ENCODE measurements at places on chromosomes 7 and 10.

DNA sequence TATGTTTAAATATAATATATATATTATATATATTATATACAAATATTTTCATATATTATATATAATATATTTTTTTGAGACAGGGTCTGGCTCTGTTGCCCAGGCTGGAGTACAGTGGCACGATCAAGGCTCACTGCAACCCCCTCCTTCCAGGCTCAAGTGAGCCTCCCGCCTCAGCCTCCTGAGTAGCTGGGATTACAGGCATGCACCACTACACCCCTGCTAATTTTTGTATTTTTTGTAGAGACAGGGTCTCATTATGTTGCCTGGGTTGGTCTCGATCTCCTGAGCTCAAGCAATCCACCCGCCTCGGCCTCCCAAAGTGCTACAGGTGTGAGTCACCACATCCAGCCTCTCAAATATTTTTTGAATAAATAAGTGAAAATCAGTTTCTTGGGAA lies 215.5 kb downstream of the GATA3 start:
- DNase-seq: no peak

GRCh38 chr7:47690902-47691558 lies 109.1 kb upstream of the TNS3 start:
- DNase-seq: no peak

DNA sequence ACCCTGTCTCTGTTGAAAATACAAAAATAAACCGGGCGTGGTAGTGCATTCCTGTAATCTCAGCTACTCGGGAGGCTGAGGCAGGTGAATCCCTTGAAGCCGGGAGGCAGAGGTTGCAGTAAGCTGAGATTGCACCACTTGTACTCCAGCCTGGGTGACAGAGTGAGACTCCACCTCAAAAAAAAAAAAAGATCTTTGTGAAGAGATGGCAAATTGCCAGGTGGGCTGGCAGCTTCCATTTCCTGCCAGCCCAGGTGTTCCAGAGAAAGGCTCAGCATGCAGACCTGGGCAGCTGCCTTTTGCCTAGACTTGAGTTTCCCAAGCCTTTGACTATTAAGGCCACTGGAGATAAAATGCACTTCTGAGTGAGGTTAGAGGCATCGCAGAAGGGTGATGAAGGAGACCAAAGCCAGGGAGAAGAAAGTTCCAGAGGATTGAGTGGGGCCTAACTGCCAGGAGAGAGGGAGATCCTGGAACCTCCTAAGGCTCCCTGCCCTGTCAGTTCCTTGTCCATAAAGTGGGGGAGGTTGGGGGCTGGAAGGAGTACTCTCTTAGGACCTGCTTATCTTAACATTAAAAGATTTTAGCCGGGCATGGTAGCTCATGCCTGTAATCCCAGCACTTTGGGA lies 10.0 kb upstream of the DDIT4 start:
- no peak for DNase-seq

- DNase-seq: no peak
These were observed 27.1 kb downstream of the PRLHR start for GRCh38 chr10:118568327-118568848.

DNA sequence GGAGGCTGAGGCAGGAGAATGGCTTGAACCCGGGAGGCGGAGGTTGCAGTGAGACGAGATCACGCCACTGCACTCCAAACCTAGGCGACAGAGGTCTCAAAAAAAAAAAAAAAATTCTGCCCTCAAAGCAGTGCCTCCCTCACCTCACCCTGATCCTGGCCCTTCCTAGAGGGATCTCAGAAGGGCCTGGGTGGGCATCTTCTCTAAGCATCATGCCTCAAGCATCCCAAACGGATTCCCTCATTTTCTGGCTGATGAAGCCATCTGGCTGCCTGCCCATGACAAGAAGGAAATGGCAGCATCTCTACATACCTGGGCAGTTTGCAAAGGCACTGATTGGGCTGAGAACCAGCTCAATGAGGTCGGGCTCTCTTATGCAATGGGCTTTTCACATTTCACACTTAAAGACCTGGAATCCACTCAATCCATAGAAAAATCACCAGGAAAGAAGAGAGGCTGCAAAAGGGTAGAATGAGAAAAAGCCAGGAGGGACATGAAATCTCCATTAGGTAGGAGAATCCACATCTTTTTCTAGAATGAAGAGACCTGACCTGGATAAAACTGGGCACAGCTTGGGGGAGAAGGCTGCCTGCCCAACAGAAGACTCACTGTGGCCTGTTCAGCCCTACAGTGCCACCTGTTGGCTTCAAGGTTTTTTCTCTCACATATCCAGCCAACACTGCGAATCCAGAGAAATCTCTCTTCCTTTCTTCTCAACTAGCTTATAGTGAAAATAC lies 48.1 kb downstream of the PDLIM1 start:
- DNase-seq: no peak

DNA sequence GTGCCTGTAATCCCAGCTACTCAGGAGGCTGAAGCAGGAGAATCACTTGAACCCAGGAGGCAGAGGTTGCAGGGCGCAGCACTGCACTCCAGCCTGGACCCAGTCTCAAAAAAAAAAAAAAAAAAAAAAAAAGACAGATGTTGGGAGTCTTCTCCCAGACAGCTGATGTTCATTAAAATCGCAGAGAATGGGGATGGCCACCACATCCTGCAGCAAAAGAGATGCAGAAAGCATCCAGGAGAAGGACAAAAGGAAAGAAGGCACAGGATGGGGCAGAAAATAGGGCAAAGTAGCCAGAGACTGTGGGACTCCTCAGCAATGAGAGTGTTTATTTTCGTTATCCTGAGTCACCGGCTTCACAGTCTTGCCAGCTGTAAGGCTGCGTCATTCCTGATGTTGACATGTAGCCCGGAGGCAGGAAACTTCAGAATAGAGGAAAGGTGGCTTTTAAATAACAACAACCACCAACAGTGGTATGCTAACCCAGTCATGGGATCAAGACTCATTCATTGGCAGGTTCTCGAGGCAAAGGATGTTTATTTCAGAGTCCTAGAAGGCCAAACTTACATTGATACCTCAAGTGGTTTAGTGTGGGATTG lies 149.5 kb upstream of the SVIL start:
- DNase-seq: no peak

DNA sequence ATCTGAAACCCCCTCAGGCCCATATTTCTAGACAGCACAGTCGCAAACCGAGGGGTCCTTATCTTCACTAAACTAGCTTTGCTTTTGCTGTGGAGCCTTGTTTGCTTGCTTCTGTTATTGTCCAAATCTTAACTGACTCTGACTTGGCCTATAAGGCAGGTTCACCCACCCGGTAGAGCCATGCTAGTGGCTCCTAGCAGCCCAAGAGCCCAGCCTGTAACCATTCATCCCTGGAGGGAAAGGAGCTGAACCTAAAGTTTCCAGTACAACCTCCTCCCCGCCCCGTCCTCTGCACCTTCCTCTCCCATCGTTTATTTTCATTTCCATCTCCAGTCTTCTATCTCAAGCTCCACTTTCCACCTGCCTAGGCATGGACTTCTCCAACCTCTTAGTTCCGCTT lies 345.7 kb downstream of the PTPRN2 start:
- DNase-seq: no peak

DNA sequence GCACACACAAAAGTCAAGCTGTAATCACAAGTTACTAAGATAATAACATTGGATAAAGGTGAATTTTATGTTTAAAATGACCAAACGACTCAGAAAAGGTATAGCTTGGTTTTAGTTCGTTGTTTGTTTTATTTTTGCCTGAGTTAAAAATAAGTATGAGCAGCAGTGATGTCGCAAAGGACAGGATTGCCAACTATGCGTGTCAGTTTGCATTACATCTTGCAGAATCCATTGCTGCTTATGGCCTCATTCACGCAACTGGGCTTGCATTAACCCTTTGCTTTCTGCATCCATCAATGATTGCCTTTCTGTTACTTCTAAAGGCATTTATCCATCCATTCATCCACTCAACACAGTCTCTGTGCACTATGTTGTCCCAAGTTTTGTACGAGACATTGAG lies 389.6 kb downstream of the DPP6 start:
- no peak for DNase-seq

DNA sequence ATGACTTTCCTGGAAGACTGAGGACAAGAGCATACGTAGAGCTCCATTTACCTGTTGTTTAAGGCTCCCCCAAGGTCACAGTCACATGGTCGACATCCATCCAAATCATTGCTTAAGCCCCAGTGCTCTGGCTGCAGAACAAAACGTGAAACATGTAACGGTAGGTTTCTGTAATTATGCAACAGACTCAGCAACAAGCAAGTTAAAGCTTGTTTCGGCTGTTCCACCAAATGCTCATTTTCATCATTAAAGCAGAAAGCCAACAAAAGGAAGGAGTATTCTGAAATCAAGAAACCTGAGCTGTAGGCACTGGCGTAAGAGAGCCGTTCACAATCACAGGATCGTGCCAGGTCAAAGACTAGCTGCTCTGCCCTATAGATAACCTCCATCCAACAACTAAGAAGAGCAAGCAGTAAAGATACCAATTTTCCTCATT lies 30.0 kb downstream of the LAMB1 start:
- DNase-seq: no peak

DNA sequence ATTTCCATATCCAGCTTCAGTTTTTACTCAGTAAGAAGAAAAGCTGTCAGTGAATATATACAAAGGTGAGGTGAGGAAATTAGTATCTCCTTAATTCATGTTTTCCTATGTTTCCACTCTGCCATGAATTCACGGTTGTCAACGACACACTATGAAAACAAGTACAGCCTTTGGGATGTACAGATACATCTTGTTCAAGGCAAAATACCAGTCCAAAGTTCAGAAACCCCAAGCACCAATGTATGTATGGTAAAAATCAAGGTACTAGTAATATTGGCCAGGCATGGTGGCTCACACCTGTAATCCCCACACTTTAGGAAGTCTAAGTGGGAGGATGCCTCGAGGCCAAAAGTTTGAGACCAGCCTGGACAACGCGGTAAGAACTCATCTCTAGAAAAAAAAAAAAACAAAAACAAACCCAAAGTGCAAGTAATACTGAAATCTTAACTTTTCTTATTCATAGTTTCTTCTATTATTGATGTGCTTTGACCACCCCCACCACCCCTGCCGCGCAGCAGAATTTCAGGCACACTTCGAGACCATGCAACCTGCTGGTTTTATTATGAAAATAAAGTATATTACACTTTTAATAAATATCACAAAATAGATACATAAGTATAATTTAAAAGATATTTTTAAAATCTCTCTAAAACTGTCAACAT lies 3.5 kb downstream of the ESYT2 start:
- no peak for DNase-seq

DNA sequence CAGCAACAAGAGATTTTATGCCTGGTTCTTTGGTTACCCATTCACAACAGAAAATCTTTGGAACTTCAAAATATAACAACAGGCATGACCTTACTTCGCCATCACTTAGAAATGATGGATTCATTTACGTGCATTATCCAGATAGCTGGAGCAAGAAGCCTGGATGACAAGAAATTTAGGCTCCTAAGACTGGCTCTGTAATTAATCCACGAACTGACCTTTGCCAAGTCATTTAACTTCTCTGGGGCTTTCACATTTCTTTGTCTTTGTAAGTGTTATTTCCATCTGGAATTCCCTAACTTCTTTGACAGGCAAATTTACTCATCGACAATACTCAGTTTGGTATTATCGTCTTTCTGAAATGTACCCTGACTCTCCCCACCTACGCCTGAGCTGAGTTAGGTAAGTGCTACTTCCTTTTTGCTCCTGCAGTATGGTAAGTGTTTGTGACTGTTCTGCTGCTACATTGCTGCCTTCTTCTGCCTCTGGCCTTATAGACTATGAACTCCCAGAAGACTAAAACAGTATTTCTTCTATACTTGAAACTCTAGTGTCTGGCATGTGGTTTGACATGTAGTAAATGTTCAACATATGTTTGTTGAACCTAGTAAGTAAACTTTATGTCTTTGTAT lies 5.5 kb upstream of the MDFIC start:
- DNase-seq: no peak

- no peak for DNase-seq
These were observed 36.2 kb downstream of the VIPR2 start for GRCh38 chr7:159108491-159108890.
